ENCODE measurements at places on chromosomes 13 and 19.

DNA sequence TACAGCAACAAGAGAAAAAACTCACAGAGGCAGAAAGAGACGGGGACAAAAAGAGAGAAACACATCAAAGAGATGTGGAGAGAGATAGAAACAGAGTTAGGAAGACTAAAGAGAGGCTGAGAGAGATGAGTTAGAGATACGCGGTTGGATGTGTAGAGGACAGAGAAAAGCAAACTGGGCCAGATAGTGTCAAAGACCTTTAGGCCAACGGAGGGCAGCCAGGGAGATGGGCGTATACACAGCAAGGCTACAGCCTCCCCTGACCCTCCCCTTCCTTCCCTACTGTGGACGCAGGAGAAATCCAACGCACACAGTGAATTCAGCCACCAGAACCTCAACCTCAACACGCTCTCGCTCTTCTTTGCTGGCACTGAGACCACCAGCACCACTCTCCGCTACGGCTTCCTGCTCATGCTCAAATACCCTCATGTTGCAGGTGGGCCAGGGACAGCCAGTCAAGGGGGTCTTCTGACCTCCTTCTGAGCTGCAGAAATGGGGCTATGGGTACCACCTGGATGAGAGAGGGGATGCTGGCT lies 18.7 kb downstream of the CYP2B6 start:
- no peak for DNase-seq

- peak; percentile 41 for DNase-seq
Observed at GRCh38 chr13:72255908-72256307, 388.9 kb upstream of the DACH1 start.

DNA sequence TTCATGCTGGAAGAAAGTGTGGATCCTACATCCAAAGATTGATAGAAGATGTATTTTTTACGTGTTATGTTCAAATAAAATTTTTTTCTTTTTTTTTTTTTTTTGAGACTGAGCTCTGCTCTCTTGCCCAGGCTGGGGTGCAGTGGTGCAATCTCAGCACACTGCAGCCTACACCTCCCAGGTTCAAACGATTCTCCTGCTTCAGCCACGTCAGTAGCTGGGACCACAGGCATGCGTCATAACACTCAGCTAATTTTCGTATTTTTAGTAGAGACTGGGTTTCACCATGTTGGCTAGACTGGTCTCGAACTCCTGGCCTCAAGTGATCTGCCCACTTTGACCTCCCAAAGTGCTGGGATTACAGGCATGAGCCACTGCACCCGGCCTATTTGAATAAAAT lies 65.7 kb downstream of the KLF12 start:
- no peak for DNase-seq

GRCh38 chr13:94322925-94323763 lies 156.3 kb downstream of the DCT start:
- no peak for DNase-seq

- DNase-seq, result no peak
Observed at GRCh38 chr13:34750078-34750931, 191.8 kb upstream of the NBEA start.

DNA sequence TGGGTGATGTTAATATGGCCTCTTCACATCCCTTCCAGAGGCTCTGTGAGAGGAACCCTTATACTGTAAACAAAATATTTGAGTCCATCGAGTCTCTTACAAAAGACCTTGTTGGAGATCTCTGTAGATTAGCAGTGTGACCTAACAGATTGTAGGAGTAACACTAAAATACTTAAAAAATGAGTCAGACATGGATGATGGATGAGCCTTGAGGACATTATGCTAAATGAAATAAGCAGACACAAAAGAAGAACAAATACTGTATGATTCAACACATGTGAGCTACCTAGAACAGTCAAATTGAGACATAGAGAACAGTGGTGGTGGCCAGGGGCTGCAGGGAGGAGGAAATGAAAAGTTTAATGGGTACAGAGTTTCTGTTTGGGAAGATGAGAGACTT lies 152.2 kb upstream of the UBL3 start:
- peak; percentile 36 for DNase-seq

- DNase-seq, result no peak
Observed at GRCh38 chr13:93715866-93716265, 489.3 kb downstream of the GPC6 start.

DNA sequence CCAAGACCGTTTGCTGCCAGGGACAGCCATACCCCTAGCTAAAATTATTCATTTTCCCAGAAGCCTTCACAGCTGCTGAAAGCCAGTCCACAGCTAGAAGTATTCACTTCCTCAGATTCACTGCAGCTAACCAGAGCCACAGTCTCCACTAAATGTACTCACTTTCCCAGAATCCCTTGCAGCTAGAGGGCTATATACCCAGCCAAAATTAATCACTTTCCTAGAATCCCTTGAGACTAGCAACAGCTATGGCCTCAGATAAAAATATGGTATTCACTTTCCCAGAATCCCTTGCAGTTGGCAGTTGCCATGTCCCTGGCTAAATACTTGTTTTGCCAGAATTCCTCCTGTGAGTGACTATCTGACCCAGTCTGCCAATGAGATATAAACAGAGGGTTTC lies 13.8 kb upstream of the MEIS3 start:
- DNase-seq, result no peak

DNA sequence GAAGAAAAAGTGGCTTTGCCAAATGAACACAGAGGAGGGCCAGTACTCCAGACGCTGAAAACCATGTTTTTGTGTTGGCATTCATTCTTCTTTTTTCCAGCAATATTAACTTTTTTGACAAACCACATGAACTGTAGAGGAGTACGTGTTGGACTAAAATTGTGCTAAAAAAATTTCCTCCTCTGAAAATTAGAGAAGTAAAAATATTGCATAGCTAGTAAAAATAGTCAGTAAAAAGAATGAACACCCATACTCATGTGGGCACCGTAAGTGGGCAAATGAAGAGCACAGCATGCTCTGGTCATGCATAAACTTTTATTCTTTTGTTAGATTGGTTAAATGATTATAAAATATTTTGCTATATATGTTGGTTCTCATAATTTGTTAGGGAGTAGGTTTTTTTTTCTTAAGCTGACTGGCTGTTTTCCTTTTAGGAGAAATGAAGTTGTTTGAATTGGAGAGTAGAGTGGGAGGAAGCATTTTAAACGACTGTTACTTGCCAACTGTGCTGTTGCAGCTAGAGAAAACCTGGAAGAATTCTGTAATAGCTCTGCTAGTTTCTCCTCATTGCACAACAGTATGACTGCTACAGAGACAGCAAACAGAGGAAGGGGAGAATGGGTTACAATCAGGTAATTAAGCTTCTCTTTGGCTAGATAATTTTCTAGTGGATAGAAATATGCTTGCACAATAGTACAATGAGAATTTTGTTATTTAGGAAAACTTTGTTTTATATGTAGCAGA lies 222.4 kb downstream of the KCTD12 start:
- DNase-seq, result no peak

DNA sequence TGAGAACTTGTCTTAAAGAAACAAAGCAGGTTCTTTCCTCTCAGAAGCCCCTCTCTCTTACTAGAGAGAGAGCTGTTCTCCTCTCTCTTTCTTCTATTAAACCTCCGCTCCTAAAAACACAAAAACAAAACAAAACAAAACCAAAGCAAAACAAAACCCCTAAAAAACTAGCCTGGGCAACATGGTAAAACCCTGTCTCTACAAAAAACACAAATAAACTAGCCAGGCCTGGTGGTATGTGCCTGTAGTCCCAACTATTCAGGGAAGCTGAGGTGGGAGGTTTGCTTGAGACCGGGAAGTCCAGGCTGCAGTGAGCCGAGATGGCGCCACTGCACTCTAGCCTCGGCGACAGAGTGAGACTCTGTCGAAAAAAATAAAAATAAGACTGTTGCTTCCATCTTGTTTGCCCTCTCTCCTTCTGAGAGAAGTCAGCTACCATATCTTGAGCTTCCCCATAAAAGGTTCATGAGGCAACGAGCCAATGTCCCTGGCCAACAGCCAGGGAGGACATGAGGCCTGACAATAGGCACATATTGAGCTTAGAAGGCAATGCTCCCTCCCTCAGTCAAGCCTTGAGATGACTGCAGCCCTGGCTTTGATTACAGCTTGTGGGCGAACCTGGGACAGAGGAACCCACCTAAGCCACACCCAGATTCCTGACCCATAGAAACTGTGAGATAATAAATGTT lies 17.5 kb upstream of the FLT3 start:
- DNase-seq, result no peak

GRCh38 chr13:75647126-75647784 lies 11.1 kb downstream of the LMO7 start:
- no peak for DNase-seq

DNA sequence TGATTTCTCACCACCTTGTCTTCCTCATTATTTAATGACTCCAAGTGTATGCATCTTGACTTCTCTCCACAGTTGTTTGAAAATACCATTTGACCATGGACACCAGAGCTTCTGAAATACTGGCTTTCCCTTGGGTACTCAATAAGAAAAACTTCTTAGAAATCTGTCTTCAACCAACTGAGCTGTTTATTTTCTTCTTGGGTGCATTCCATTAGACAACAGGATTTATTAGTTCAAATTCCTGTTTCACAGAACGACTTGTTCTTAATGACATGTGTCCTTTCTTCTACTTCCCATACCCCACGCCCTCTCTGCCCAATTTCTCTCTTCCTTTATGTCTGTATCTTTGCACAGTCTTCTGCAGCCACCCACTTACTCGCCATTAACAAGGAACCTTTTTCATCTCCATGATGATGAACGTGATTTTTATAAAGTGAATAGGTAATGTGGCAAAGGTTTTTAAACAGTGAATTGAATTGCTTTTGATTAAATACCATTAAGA lies 11.3 kb upstream of the ITM2B start:
- no peak for DNase-seq

- DNase-seq, result no peak
Observed at GRCh38 chr13:73939071-73939380, 195.2 kb downstream of the KLF12 start.

GRCh38 chr19:49056101-49056901 lies 1.2 kb downstream of the CGB7 start:
- no peak for DNase-seq

DNA sequence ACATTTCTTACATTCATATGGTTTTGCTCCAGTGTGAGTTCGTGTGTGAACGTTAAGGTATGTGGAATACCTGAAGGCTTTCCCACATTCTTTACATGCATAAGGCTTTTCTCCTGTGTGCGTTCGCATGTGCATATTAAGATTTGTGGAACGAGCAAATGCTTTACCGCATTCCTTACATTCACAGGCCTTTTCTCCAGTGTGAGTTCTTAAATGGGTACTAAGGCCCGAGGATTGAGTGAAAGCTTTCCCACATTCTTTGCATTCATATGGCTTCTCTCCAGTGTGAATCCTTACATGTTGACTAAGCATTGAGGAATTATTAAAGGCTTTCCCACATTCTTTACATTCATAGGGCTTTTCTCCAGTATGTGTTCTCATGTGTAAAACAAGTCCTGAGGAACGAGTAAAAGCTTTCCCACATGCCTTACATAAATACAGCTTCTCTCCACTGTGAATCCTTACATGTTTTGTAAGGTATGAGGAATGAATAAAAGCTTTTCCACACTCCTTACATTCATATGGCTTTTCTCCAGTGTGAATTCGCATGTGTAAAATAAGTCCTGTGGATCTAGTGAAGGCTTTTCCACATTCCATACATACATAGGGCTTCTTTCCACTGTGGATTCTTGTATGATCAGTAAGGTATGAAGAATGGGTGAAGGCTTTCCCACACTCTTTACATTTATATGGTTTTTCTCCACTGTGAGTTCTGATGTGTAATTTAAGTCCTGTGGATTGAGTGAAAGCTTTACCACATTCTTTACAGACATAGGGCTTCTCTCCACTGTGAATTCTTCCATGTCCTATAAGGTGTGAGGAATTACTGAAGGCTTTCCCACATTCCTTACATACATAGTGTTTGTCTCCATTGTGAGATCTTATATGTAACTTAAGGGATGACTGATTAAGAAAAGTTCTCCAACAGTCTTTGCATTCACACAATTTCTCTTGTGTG lies 10.7 kb downstream of the ZNF846 start:
- no peak for DNase-seq

DNA sequence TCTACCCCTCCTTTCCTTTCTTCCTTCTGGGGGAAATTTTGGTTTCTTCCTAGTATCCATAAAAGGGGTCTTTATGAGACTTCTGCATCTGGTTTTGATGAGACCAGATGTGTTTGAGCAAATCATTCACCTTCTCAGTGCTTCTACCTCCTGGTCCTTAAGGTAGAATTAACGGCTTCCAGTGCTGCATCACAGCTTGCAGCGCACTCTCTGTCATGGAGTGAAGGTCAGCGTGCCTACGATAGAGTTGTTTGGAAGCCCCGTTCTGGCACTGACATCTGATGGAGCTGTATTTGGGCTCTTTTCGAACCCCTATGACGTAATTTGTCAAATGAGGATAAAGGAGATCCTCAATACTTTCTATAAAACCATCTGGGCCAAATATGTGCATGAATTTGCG lies 164.2 kb downstream of the MTUS2 start:
- no peak for DNase-seq

DNA sequence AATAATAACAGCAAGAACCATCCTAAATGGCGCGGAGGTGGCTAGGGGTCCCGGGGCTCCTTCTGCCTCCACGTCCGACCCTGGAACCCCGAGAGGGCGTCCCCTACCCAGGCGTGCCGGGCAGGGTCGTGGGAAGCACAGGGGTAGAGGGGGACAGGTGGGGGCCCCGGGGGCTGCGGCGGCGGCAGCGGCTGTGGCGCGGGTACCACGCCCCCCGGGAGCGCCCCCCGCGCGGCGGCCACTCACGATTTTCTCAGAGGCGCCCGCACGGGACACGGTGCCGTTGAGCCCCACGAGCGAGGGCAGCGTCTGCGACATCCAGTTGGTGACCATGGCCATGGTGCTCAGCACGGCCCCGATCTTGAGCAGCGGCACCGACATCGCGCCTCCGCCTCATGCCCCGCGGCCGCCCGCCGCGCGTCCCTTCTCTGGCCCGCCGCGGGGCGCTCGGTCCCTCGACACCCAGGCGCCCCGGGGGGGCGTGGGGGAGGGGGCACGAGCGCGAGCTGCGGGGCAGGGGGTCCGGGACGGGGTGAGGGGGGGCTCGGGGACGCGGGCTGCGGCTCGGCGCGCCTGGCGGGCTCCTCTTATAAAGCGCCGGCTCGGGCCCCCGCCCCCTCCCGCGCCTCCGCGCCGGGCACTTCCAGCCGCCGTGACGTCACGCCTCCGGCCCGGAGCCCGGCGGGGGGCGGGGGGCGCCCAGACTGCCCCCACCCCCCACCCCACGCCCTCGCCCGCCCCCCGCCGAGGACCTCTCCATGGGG lies 22.9 kb downstream of the OLFM2 start:
- no peak for DNase-seq

DNA sequence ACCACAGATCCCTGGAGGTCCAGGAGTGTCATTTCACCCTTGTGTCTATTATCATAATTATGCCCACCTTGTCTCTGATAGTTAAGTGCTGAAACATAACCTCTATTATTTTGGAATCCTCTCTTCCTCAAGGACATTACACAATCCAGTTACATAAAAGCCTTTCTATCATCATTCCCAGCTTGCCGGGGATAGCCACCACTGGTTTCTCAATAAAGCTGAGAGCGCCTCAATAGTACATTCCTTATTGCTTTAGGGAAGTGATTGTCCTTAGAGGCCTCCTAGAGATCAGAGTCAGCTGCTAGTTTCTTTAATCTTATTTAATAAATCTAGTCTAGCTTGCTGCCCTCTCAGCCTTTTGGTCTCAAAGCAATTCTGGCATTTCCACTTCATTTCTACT lies 490.0 kb upstream of the ATXN8OS start:
- no peak for DNase-seq

- no peak for DNase-seq
Observed at GRCh38 chr19:52070496-52070895, 21.9 kb upstream of the ZNF432 start.

- DNase-seq, result peak; percentile 85
Observed at GRCh38 chr13:108463340-108463739, 166.1 kb upstream of the MYO16 start.
